ENCODE measurements at places on chromosomes 7 and 10. TPM values are rescaled to one million over a fixed set of nuclear protein-coding genes. Genes with fewer than 3 reads are reported as not detected.

DNA sequence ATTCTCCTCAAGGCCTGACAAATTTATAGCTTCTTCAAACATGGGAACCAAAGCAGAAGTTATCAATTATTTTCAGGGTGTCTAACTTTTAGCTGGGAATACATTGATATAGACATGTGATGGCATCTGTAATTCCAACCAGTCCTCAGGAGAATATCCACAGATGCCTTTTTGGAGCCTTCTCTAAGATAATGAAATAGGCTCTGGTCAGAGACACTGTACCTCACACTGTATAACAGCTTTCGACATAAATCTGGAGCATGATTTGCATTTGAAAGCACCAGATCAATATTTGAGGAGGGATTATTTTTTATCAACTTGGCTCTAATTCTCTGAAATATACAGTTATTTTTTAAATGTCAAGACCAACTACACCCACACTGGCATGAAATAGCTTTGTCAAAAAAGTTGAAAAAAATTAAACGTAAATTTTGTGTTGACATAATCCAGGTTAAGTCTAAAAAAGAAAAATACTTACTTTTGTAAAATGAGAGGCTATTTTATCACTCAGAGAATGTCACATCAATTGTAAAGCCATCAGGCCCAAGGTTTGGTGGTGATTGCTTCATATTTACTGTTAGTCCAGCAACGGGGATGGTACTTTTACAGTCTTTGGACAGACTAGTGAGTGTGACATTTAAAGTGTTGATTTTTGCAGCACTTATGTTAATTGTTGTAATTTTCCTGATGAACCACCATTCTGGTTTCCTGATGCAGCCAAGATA lies 177.0 kb upstream of the SP8 start:
- H3K4me1 ChIP-seq, result no peaks in the 10 kb centered on the region
- no peak overlapping the region for H3K27ac ChIP-seq
- no peak for DNase-seq
- H3K36me3 ChIP-seq, result no peaks in the 10 kb centered on the region

GRCh38 chr10:47357131-47357582 lies 9.0 kb downstream of the RBP3 start:
- no peaks in the 10 kb centered on the region for H3K4me1 ChIP-seq
- H3K27ac ChIP-seq, result no peak overlapping the region
- no peaks in the 10 kb centered on the region for H3K27me3 ChIP-seq
- H3K36me3 ChIP-seq, result no peaks in the 10 kb centered on the region
- no peak for DNase-seq

DNA sequence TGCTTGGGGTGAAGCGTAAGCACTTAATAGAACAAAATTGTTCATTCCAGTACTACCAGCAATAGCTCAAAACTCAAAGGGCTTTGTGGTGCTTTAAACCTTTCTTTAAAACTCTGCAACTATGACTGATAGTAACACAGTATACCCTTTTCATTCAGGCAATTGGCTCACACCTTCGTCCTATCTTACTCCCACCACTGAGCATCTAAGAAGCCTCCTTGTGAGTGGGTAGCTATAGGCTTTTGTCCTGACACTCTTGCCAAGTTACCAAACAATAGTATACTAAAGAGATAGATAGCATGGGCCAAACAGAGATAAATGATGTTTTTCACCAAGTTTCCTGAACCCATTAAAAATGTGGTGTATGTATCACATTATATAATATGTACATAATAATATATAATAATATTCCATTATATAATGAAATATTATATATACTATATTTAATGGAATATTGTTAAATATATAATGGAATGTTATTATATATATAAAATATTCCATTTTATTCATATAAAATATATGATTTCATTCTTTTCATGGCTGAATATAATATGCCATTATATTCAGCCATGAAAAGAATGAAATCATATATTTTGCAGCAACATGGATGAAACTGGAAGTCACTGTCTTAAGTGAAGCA lies 96.2 kb downstream of the TES start:
- DNase-seq, result no peak
- H3K4me3 ChIP-seq, result no peak overlapping the region
- H3K36me3 ChIP-seq, result no peaks in the 10 kb centered on the region
- no peaks in the 10 kb centered on the region for H3K4me1 ChIP-seq
- H3K27ac ChIP-seq, result no peak overlapping the region

The MYO1G gene
- polyA plus RNA-seq, result 314 TPM

GRCh38 chr7:121334875-121335648 lies 6.3 kb downstream of the WNT16 start:
- no peak overlapping the region for H3K27ac ChIP-seq
- H3K27me3 ChIP-seq, result peaks cover 33% of the 10 kb centered on the region
- H3K4me3 ChIP-seq, result no peak overlapping the region
- no peaks in the 10 kb centered on the region for H3K36me3 ChIP-seq

The SPACDR gene
- polyA plus RNA-seq, result 2.5 TPM

DNA sequence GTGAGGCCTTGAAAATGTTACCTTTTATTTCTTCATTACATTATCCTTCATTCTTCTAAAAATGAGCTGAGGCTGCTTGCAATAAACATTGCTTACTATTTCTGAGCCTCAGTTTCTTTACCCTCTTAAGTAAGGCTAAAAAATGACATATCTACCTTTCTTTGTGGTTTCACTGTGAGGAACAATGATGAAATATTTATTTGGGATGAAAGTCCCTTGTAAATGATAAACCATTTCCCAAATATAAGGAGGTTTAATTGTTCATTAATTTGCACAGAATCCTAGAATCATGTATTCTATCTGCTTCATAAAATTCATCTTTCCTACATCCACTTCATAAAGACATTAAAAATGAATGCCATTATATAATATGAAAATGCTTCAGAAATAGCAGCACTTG lies 27.9 kb downstream of the ZC3HAV1 start:
- H3K4me3 ChIP-seq, result no peak overlapping the region
- H3K27me3 ChIP-seq, result no peaks in the 10 kb centered on the region
- DNase-seq, result no peak
- peaks cover 91% of the 10 kb centered on the region for H3K36me3 ChIP-seq

DNA sequence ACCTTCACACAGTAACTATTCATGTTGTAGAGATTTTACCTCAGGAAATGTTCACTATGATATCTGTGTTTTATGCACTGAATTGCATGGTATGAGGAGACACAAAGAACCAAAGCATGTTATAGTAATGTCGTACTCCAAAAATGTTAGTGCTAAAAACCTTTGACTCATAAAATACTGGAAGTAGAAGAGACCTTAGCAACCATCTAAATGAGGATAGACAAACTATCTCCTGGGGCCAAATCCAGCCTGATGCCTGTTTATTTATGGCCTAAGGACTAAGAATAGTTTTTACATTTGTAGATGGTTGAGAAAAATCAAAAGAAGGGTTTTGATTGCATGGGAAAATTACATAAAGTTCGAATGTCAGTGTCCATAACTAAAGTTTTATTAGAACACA lies 535.1 kb downstream of the INHBA start:
- H3K27ac ChIP-seq, result no peak overlapping the region
- no peaks in the 10 kb centered on the region for H3K36me3 ChIP-seq
- H3K4me3 ChIP-seq, result no peak overlapping the region
- H3K4me1 ChIP-seq, result no peaks in the 10 kb centered on the region
- no peak for DNase-seq

GRCh38 chr10:121138112-121138860 lies 287.1 kb downstream of the WDR11 start:
- no peaks in the 10 kb centered on the region for H3K36me3 ChIP-seq
- no peaks in the 10 kb centered on the region for H3K27me3 ChIP-seq
- no peak overlapping the region for H3K27ac ChIP-seq
- H3K4me3 ChIP-seq, result no peak overlapping the region

- no peak for DNase-seq
- H3K36me3 ChIP-seq, result no peaks in the 10 kb centered on the region
- H3K27me3 ChIP-seq, result peaks cover 41% of the 10 kb centered on the region
- H3K4me3 ChIP-seq, result no peak overlapping the region
Observed at GRCh38 chr10:110649347-110650264, 5.5 kb downstream of the RBM20 start.

GRCh38 chr10:73780966-73781365 lies 882 bp upstream of the CHCHD1 start:
- H3K4me1 ChIP-seq, result peaks cover 31% of the 10 kb centered on the region
- H3K27me3 ChIP-seq, result no peaks in the 10 kb centered on the region
- H3K36me3 ChIP-seq, result peaks cover 28% of the 10 kb centered on the region
- H3K4me3 ChIP-seq, result peak overlapping the region; percentile 89
- DNase-seq, result no peak

GRCh38 chr10:74293686-74294371 lies 142.8 kb downstream of the ADK start:
- H3K4me1 ChIP-seq, result no peaks in the 10 kb centered on the region
- DNase-seq, result no peak
- no peak overlapping the region for H3K27ac ChIP-seq
- no peak overlapping the region for H3K4me3 ChIP-seq
- no peaks in the 10 kb centered on the region for H3K36me3 ChIP-seq
